Mammary epithelial cell (primary cell): ENCODE measurements at places on chromosomes 16 and 17.
A peak's percentile ranks its signal among the peaks of the same experiment; 100 is the strongest.

DNA sequence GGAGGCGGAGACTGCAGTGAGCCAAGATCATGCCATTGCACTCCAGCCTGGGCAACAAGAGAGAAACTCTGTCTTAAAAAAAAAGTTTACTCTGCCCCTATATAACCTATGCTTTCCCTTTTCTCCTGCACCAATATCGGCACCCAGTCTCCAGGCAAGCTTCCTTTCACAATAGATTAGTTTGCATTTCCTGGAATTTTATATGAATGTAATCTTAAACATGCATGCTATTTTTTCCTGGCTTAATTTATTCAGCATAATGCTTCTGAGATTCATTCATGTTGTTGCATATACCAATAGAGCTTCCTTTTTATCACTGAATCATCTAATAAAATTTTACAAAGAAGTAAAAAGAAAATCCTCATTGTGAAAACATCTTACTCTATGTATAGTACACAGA, 59.4 kb downstream of the USP32 start:
- no peak for DNase-seq

DNA sequence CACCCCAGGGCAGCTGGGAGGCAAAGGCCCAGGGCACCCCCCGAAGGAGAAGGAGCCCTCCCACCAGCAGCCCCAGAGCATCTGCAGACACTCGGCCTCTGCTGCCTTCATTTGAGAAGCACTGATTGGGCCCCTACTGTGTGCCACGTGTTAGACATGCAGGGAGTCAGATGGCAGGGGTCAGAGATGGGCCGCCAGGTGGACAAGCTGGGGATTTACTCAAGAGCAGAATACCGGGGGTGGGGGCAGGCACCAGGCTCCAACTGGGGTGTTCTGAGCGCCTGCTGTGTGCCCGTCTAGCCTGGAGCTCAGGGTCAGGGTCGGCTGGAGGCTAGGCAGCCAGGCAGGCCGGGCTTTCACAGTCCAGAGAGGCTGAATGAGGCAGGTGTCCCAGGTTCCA, 18.7 kb downstream of the TPSG1 start:
- no peak for DNase-seq

DNA sequence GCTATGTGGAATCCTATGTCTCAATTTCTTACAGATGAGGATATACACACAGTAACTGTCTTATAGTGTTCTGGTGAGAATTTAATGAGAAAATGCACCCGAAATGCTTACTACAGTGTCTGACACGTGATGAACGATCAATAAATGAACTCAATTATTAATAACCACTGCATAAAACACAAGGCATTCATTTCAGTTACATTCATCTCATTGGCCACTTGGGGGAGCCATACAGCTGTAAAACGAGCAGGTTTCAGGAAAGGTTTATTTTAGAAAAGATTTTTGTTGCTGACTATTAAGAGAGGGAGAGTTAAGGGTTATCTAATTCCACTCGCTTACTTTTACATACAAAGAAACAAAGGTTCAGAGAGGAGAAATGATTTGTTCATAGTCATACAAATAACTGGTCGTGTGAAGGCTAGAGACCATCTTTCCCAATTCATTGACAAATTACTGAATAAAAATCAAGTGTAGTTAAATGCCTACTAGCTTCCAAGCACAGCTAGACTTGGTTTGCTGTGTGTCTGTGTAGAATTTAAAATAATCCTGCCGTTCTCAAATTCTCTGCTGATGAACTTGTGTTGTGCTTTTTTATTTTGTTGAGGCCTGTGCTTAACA, 160.1 kb downstream of the MAP2K4 start:
- DNase-seq, result peak; percentile 24

DNA sequence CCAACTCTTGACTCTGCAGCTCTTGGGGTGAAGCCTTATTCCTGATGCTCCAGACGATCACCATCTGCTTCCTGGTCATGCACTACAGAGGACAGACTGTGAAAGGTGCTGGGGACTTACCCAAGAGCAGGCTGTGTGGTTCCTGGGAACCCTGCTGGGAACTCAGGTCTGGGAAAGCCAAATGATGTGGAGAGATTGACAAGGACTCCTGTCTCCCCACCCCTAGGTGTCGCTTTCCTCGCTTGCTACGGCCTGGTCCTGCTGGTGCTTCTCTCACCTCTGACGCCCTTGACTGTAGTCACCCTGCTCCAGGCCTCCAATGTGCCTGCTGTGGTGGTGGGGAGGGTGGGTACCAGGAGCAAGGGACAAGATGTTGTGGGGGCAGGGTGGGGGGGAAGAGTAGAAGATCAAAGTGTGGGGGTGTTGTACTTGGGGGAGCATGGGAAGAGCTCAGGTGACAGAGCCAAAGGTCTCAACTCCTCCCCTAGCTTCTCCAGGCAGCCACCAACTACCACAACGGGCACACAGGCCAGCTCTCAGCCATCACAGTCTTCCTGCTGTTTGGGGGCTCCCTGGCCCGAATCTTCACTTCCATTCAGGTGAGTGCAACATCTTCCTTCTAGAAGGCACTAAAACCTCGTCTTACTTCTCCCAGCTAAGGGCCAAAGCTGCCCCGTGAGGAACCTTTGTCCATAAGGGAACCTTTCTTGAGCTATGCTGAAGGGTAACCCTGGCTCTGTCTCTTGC, 3.0 kb downstream of the SOX15 start:
- no peak for DNase-seq

DNA sequence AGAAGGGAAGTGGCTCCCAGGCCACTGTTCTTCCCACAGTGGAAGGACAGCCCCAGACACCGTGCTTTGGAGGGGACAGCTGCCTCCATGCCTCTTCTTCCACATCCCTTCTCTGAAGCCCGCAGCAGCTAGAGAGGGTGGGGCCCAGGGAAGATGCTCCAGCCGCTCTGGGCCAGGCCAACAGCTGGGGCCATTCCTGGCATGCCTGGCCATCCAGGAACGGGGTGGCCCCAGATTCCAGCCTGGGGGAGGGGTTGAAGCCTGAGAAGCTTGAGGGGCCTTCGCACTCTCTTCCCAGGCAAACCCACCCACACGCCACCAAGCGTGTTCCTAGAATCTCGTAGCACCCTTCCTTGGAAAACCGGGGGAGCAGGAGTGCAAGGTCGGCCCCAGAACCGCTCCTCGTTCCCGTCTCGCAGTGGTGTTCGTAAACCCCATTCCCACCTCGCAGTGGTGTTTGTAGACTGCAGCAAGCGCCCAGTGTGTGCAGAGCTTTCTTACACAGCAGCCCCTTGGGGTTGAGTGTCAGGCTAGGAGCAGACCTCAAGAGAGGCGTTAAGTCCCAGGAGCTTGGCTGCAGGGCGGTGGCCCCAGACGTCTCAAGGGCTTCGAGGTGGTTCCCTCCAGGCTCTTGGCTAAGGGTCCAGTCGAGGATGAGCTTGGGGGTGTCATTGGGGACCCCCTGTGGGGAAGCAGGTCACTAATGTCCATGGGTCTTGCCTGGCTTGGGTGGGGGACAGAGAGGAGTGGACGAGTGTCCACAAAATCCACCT, 2.7 kb downstream of the CDH15 start:
- DNase-seq, result no peak

DNA sequence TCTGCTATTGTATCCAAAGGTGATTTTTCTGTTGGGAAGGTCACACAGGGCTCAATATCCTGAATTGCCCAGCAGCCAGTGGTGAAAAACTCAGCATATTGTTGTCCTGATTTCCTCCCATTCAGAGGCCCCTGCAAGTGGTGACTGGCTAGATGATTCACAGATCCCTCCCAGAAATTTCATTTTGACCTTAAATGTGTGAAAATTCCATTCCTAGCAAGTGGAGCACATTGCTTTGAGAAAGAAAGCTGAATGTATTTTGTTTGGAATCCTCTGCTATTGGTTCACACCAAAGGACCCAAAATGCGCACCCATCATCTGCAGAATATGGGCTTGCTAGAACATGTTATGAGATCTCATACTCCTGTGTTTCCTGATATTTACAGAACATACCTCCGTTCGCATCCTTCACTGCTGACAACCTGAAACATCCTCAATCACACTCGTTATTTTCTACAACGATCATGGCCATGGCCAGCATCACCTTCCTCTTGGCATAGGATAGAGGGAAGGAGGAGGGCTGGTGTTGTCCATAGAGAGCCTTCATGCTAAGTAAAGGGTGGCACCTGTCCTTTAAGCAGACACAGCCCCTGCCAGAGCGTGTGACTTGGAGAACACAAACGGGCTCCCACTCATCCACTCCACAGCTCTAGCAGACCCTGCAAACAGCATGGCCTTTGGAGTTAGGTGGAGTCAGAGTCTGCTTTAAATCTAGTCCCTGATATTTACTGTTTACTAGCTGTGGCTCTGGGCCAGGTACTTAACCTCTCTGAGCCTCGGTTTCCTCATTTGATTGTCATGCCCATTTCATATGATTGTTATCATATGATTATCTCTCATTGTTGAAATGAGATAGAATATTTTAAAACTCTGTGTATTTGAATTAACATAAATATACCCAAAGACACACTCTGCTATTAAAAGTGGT, 30.4 kb upstream of the NFAT5 start:
- DNase-seq, result peak; percentile 42

GRCh38 chr16:51430716-51431369, 279.8 kb upstream of the SALL1 start:
- DNase-seq, result peak; percentile 4

GRCh38 chr16:57475711-57476339, 10.5 kb downstream of the DOK4 start:
- no peak for DNase-seq

DNA sequence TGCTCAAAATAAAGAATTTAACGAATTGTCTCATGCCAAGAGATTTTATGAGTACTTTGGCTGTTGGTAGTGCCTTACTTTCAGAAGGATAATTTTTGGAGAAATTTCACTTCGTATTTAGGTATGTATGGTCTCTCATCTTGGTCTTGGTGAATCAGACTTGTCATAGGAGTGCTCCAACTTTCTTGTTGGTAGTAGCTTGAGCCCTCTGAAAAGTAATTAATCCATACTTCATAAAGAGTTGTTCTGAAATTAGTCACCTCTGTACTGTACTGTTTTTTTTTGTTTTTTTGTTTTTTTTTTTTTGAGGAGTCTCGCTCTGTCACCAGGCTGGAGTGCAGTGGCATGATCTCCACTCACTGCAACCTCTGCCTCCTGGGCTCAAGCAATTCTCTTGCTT, 11.6 kb downstream of the ZNRF1 start:
- DNase-seq, result no peak

GRCh38 chr16:9192746-9193145, 101.3 kb downstream of the HAPSTR1 start:
- no peak for DNase-seq

- peak; percentile 93 for DNase-seq
Measured at GRCh38 chr16:56324406-56324805, 100.9 kb downstream of the AMFR start.

- no peak for DNase-seq
Measured at GRCh38 chr17:63826468-63827001, 696 bp upstream of the PSMC5 start.

GRCh38 chr17:18139949-18140348, 31.4 kb downstream of the MYO15A start:
- DNase-seq, result no peak

DNA sequence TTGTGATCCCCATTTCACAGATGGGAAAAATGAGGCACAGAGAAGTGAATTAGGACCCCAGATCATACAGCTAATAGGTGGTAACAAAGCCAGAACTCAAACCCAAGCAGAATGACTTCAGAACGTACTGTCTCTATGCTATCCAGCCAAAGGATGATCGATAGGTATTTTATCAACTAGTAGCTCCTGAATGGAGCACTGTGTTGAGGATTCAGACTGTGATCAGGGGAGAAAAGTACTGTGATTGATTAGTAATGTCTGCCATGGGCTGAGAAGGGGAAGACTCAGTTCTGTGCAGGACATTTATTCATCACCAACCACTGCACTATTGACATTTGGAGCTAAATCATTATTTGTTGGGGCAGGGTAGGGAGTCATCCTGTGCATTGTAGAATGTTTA, 38.7 kb downstream of the CACNG4 start:
- no peak for DNase-seq

DNA sequence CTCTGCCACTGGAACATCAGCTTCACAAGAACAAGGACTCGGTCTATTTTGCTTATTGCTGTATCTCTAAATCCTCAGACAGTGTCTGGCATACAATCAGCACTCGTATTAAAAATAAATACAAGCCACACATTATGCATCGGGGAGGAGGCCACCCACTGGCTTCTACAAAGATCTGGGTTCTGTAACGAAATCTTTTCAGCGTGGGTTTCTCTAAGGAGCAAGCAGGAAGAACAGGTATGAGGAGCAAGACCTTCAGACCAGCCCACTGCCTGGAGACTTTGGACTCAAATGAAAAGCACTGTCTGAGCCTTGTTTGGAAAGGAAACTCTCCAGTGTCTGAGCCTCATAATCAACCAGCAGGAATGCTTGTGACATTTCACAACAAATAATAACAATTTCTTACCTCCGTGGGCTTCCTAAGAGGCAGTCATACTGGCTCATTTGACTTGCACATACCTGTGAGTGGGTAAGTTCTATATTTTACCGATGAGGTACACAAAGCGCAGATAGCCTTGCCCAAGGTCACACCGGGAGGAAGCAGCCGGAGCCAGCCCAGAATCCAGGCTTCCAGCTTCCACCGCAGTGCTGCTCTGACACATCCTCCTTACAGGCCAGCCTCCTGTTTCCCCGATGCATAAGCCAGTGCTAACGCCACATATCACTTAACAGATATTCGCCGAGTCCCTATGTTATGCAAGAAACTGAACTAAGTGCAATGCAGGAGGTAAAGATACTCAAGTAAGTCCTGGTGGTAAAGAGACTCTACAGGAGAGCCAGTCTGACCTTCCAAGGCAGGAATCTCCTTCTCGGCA, 118.6 kb upstream of the TNRC6C start:
- no peak for DNase-seq

DNA sequence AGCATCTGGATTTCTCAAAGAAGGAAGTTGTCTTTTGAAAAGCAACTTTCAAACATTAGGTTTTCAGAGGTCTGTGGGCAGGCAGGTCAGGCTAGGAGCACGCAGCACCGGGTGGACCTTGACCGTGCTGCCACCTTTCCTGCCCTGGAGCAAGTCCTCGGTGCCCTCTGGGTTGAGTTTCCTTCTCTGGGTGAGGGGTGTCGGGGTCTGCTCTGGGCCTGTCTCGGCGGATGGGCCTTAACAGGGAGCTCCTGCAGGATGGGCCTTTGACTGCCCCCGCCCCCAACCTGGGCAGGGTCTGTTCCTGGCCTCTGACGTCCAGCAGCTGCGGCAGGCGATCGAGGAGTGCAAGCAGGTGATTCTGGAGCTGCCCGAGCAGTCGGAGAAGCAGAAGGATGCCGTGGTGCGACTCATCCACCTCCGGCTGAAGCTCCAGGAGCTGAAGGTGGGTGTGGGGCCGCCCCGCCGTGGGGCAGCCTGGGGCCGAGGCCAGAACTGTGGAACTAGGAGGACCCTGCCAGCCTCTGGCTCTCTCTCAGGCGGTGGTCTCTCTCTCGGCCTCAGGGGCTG, 8.7 kb downstream of the DEF8 start:
- DNase-seq, result no peak

- DNase-seq, result no peak
Measured at GRCh38 chr16:83586461-83587200, 221.1 kb upstream of the HSBP1 start.

DNA sequence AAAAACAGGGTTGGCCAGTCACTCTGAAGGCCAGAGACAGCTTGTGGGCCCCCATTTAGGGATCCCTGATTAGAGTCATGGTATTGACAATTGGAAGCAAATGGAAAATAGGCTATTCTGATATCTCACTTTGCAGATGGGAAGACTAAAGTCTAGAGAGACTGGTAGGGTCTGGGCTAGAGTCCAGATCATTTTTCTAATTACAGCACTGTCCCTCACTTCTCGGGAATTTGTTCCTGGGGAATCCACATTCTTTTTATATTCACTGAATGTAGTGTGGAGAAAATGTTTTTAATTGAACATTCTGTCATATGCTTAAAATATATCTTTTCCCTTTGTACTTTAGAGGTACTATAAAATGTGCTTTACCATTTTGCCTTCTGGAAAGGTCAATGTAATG, 1.1 kb downstream of the KATNIP start:
- no peak for DNase-seq
